Stimulated activated CD8-positive, alpha-beta memory T cell treated with anti-CD3 and anti-CD28 coated beads, Interleukin-4, amount 100 ng/mL, for 4 hours (primary cell): ENCODE measurements at places on chromosomes 6 and 20.

GRCh38 chr6:164023535-164023934, 609.0 kb downstream of the QKI start:
- DNase-seq = no peak

DNA sequence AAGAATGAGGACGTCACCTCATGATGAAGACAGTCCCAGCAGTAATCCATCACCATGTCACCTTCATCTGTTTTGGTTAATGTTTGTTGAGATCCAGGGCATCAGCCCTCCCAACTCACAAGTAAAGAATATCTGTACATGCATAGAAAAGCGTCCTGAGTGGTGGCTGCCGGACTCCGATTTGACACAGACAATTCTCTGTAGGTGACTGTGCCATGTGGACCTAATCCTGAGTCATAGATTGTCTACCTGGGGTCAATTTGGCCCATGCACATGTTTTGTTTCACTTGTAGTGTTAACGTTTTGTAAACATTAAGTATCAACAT, 168.4 kb upstream of the UST start:
- no peak for DNase-seq

DNA sequence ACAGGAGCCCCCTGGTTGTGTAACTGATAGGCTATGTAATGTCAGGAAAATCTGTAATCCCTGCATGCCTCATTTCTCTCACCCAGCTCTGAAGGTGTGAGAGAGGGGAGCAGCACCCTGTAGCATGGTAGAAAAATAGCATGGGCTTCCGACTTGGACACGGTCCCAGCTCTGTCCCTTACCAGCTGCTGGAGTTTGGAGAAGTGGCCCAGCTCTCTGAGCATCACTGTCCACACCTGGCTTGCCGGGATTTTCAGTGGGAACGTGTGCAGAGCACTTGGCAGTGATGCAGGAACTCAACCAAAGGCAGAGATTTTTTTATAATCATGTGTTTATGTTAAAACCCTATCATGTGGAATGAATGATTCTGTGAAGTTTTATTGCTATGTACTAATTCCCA, 34.6 kb downstream of the STK35 start:
- DNase-seq = no peak

DNA sequence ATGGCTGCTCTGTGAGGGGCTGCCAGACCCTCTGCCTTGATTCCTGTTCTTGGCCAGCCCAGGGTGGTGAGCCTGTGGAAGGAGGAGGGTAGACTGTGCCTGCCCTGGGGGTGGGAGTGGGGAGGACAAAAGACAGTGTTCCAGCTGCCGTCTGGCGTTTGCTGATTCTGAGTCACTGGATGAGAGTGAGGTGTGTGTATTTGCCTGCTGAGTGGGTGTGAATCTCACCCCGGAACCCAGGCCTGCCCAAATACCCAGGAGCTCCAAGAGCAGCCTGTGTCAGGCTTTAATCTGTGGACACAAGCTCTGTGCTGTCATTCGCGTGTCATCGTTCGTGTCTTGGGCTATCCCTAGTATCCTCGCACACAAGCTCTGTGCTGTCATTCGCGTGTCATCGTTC, 2.6 kb upstream of the LKAAEAR1 start:
- DNase-seq = no peak

- DNase-seq = no peak
Measured at GRCh38 chr6:144847916-144848315, 562.8 kb downstream of the UTRN start.

GRCh38 chr6:53175027-53175426, 26.4 kb upstream of the GCM1 start:
- no peak for DNase-seq

DNA sequence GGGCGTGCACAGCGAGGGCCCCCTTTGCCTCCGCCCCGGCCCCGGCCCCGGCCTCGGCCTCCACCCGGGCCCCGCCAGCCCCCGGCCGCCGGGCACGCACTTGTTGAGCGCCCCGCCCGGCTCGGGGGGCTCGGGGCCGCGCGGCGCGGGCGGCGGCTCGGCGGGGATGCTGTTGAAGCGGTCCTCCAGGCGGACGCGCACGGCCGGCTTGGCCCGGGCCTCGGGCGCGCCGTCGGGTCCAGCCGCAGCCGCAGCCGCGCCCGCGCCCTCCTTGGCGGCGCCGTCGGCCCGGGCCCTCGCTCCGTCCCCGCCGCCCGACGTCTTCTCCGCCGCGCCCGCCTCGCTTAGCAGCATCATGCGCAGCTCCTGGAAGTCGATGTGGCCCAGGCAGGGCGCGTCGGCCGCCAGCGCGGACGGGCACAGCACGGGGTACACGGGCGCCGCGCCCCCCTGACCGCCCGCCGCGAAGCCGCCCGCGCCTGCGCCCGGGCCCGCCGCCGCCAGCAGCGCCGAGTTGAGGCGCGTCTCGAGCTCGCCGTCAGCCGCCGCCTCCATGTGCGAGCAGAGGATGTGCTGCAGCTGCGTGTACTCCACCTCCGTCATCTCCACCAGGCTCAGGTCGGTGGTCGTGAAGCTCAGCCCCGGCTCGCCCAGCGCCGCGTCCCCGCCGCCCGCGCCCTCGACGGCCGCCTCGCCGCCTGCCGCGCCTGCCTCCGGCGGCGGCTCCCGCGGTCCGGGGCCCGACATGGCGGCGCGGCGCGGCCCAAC, 514 bp downstream of the TCFL5 start:
- DNase-seq = no peak

GRCh38 chr6:27129095-27129815, 118.2 kb upstream of the PRSS16 start:
- DNase-seq = no peak

- no peak for DNase-seq
Measured at GRCh38 chr6:146984251-146984924, 219.8 kb upstream of the STXBP5 start.

GRCh38 chr6:36119209-36119608, 11.1 kb upstream of the MAPK13 start:
- no peak for DNase-seq

DNA sequence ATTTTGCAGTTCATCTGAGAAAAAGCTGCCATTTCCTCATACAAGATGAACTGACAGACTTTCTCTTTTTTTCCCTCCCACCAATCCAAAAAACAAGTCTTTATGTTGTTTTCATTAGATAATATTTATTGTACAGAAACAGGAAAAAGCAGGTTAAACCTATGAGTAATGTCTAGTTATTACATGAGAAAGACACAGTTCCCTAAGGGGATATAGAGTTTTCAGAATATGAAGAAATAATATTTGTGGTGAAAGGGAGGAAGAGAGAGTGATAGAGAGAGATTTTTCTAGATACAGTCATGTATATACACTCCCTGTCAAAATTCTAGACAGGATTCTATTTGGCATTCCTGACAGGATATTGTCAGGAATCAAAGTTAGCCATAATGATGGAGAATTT, 392.4 kb downstream of the BMP2 start:
- DNase-seq = no peak
